ENCODE measurements at places on chromosomes 2 and 18.

- DNase-seq = no peak
These were observed 475.8 kb upstream of the SLC39A10 start for GRCh38 chr2:195181059-195181705.

DNA sequence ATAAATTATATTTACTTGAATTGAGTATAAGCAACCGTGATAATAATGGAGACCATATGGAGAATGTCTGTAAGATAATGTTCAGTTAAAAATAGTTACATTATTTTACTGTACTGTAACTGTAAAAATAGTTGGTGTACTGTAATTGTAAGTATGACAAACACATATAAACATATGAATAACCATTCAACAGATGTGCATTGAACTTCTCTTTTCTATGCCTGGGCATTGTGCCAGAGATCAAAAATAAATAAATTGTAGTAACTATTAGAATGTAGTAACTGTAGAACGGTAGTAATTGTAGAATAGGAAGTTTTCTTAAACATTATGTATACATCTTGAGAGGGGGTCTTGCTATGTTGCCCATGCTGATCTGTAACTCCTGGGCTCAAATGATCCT lies 287.4 kb upstream of the EPAS1 start:
- DNase-seq = no peak

DNA sequence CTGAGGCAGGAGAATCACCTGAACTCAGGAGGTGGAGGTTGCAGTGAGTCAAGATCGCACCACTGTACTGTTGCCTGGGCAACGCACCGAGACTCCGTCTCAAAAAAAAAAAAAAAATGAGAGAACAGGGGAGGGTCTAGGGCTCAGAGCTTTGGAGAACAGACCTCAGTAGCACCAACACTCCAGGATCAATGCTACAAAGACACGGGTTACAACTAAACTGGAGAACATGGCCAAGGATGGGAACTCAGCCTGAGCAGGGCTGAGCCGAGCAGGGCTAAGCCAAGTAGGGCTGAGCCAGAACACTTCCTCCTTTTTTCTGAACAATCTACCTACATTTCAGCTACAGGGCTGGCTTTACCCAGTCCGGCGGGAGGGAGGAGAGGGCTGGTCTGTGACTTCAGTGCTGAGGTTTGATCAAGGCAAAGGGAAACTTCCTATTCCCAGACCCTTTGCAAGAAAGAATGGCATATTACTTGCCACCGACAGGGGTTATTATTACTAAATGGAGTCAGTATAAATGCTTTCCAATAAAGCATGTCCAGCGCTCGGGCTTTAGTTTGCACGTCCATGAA lies 2.9 kb upstream of the CASP8 start:
- no peak for DNase-seq

GRCh38 chr18:79587226-79587741 lies 92.3 kb upstream of the CTDP1 start:
- DNase-seq = no peak

DNA sequence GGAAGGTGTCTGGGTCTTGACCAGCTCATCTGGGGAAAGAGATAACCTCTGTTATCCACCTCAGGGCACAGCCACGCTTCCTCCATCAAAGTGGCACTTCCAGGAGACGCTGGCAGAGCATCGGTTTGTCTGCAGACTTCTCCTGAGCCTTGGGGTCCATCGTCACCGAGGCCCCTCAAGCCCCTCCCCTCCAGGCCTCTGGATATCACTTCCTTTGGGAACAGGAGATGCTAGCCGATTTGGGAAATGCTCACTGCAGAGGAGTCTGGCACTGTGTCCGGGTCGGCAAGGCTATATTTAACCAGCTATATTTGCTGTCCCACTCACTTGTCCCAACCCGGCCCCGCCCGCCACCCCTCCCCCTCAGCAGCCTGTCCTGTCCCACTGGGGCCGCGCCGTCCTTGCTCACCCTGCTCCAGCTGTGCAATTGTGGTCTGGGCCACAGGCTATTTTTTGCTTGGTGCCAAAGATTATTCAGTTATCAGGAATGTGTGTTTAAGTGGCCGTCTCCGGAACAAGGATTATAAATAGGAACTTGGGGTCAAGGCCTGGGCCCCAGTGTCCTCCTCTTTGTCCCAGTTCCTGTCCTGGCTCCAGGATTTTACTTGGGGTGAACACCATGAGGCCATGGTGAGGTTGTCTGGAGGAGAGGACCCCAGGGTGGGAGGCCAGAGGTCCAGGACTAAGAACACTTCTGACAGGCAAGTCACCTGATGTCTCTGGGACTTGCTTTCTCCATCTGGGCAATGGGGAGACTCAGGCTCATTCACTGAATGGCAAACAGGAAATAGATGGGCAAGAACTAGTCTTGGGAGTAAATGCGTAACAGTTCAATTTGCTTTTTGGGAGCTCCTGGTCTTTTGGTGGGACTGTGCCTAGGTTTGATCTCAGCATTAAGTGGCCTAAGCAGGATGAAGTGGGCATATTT lies 263.6 kb downstream of the DYSF start:
- DNase-seq = no peak

GRCh38 chr2:215885536-215885935 lies 127.8 kb downstream of the MREG start:
- no peak for DNase-seq

DNA sequence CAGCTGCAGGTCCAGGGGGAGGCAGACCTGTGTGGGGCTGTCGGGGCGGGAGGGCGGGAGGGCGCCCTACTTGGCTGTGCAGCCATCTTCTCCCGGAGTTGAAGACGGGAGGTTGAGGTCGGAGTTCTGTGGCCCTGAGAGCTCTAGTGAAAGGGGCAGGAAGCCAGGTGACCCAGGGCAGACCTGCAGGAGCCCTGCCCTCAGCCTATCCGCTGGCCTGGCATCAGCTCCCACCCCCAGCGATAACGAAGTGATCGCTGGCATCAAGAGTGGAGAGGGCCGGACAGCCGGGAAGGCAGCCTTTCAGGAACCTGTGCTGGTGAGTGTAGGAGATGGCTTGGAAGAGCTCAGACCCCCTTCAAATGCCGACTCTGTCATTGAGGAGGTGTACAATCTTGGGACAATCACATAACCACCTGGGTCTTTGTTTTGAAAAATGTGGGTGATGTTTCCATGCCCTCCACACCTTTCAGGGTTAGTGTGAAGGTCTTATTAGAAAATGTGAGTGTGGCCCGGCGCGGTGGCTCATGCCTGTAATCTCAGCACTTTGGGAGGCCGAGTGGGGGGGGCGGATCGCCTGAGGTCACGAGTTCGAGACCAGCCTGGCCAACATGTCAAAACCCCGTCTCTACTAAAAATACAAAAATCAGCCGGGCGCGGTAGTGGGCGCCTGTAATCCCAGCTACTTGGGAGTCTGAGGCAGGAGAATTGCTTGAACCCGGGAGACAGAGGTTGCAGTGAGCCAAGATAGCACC lies 1.3 kb downstream of the ARHGEF4 start:
- no peak for DNase-seq

DNA sequence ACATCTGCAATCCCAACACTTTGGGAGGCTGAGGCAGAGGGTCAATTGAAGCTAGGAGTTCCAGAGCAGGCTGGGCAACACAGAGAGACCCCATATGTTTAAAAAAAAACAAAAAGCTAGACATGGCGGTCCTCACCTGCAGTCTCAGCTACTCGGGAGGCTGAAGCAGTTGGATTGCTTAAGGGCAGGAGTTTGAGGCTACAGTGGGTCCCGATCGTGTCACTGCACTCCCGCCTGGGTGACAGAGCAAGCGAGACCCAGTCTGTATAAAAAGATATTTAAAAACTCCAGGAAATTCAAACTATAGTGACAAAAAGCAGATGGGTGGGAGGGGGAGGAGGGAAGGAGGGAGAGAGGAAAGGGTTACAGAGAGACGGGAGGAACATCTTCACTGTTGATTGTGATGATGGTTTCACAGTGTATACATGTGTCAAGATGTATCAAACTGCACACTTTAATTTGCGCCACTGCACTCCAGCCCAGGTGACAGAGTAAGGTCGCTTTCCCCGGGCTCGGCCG lies 942 bp upstream of the ZNF236 start:
- no peak for DNase-seq

DNA sequence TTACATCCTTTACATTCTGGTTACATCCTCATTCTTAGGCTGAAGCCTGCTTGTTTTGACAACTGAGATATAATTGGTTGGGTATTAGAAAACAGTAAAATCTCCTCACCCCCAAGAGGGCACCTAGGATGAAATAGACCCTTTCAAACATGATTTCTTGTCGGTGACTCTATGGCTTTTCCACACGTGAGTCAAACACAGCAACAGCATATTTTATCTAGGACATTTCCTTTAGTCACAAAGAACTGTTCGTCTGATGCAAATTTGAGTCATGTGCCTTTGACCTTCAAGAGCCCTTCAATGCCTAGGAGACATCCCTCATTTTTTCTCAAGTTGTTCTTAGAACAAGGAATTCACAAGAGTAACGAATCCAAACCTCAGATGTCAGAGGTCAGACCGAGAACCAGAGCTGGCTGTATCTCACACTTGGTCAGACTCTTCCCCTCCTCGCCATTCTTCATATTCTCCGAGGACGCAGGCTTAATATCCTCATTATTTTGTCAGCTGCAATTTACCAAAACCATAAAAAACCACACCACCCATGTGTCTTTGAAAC lies 60.5 kb upstream of the ALKAL2 start:
- no peak for DNase-seq

GRCh38 chr2:119769645-119770044 lies 9.9 kb downstream of the PTPN4 start:
- DNase-seq = no peak

- DNase-seq = no peak
These were observed 1.8 kb upstream of the HDAC4 start for GRCh38 chr2:239402666-239403065.

- DNase-seq = no peak
These were observed 92.3 kb upstream of the THUMPD2 start for GRCh38 chr2:39871291-39871761.

GRCh38 chr2:140164449-140164848 lies 1384.3 kb upstream of the NXPH2 start:
- no peak for DNase-seq

GRCh38 chr2:14756122-14756541 lies 123.6 kb downstream of the LRATD1 start:
- DNase-seq = no peak

- no peak for DNase-seq
These were observed 115.6 kb upstream of the AGAP1 start for GRCh38 chr2:235378246-235378645.

DNA sequence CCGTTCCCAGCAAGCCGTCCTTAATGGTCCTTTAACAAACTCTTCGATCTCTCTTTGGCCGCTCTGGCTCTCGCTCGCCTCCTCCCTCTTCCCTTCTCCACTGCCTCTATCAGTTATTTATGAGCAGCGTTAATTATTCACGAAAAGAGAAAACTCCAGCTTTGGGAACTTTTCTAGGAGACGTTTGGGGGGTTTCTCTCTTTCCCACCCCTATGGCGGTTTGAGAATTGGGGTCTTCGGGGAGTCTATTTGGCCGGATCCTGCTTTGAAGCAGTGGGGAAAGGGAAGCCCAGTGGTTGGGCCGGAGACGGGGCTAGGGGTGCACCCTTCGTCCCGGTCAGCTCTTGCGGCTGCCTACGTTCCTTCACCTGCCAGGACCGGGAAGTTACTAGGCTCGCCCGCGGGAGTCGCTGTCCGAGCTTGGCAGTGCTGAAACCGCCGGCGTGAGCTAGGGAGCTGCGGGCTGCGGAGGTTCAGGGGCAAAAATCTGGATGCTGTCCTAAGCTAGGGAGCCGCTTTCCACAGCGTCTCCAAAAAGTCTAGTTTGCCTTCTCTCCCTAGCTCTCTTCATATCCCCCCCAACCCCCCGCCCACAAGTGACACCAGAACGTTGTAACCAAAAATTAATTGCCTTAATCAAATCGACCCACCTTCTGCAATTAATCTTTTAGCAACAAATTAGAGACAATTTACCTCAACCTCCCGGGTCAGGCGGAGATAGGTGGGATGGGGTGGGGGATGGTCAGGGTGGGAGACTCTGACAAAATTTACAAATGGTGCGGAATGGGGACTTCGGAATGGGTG lies 8.9 kb upstream of the SKOR2 start:
- DNase-seq = no peak

DNA sequence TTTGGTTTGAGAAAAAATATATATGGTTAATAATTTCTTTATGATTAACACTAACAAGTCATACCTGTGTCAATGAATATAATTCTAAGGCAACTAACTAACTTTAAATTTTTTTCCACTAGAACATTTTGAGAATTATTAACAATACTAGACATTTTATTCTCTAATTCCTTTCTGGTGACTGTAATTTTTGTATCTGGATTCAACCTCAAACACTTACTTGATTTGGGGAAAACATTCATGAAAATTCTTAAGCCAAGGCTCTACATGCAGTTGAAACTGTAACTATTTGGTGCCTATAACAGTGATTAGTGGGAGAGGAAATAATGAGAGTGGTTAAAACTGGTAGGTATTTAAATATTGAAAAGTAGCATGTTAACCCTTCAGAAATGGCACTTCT lies 546.5 kb upstream of the KLHL29 start:
- no peak for DNase-seq

DNA sequence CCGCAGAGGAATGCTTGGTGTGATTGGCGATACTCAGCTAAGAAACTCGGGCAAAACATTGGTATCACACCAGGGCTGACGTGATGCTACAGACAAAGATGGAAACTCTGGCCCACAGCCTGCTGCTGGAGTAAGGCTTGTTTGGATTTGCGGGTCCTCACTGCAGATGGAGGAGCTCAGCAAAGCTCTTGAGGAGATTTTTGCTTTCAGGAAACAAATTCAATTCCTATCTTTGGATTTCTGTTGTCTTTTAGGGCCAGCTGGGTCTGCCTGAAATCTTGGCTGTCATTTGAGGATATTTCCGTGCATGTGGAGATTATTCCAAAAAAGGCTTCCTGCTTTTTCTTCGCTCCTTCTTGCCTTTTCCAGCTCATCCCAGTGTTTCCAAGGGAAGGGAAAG lies 475.8 kb downstream of the TSN start:
- DNase-seq = no peak

GRCh38 chr2:103784261-103784660 lies 1022.4 kb downstream of the TMEM182 start:
- DNase-seq = no peak

Measured in activated CD4-positive, alpha-beta T cell treated with anti-CD3 and anti-CD28 coated beads, Interleukin-2, amount 50 U/mL, for 24 hours (primary cell).